ENCODE measurements at places on chromosomes 3 and 15. TPM values are rescaled to one million over a fixed set of nuclear protein-coding genes. Genes with fewer than 3 reads are reported as not detected.

The FAM227B gene
- 4.1 TPM for total RNA-seq

The LAMB2 gene
- total RNA-seq: 349 TPM

- no peaks in the 10 kb centered on the region for H3K36me3 ChIP-seq
- no peak overlapping the region for H3K4me3 ChIP-seq
- peaks cover 5% of the 10 kb centered on the region for H3K4me1 ChIP-seq
- no peaks in the 10 kb centered on the region for H3K27me3 ChIP-seq
These were observed 72.6 kb upstream of the ZBED2 start for GRCh38 chr3:111667621-111668239.

The SCG5 gene
- 17.2 TPM for total RNA-seq

The UBAP1L gene
- total RNA-seq: 7.6 TPM

- no peak for DNase-seq
- H3K4me3 ChIP-seq: no peak overlapping the region
- no peaks in the 10 kb centered on the region for H3K36me3 ChIP-seq
- no peaks in the 10 kb centered on the region for H3K27me3 ChIP-seq
- no peak overlapping the region for H3K27ac ChIP-seq
These were observed 192.4 kb upstream of the PEX5L start for GRCh38 chr3:180229113-180229512.

DNA sequence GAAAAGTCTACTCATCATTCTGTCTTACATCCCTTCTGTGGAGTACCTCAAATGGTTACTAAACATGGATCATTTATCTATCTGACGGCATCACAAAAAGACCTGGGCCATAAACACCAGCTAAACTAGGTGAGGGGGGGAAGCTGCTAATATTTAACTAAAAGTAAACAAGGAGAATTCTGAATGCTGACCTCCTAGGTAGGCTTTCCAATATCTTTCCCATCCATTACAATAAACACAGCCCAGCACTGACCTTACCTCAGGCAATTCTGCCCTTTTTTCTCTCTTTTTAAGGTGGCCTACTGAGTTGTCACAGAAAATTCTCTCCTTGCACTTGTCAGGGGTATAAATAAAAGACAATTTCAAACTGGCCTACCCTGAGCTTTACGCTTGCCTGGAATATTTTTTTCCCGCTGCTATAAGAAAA lies 33.1 kb downstream of the USF3 start:
- H3K27me3 ChIP-seq: no peaks in the 10 kb centered on the region
- no peak overlapping the region for H3K27ac ChIP-seq
- H3K4me1 ChIP-seq: peaks cover 18% of the 10 kb centered on the region
- H3K4me3 ChIP-seq: no peak overlapping the region
- H3K36me3 ChIP-seq: peaks cover 36% of the 10 kb centered on the region

DNA sequence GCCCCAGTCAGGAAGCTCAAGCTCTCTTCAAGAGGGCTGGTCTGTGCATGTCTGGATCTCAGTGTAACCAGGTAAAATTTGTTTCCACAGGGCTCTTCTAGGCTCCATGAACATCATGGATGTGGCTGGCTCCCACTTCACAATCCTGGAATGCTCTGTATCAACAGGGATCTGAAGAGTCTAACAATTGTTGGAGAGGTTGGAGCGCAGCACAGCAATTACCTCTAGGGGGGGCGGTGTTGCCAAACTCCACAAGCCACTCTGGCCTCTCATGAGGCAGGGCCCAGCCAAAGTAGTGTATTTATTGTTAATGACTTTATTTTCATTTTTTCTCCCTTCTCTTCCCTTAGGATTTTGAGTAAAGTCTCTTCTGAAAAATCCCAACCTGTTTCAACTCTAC lies 6.1 kb upstream of the EIF2B5 start:
- H3K4me1 ChIP-seq: no peaks in the 10 kb centered on the region
- peak; percentile 49 for DNase-seq
- H3K4me3 ChIP-seq: no peak overlapping the region
- no peaks in the 10 kb centered on the region for H3K27me3 ChIP-seq
- H3K36me3 ChIP-seq: no peaks in the 10 kb centered on the region

GRCh38 chr15:47820057-47820746 lies 102.9 kb downstream of the SEMA6D start:
- no peaks in the 10 kb centered on the region for H3K27me3 ChIP-seq
- no peak overlapping the region for H3K27ac ChIP-seq
- H3K4me3 ChIP-seq: no peak overlapping the region

GRCh38 chr15:89899951-89900567 lies 6.3 kb upstream of the AP3S2 start:
- H3K4me3 ChIP-seq: no peak overlapping the region
- H3K4me1 ChIP-seq: no peaks in the 10 kb centered on the region
- DNase-seq: no peak
- H3K36me3 ChIP-seq: no peaks in the 10 kb centered on the region
- no peaks in the 10 kb centered on the region for H3K27me3 ChIP-seq

DNA sequence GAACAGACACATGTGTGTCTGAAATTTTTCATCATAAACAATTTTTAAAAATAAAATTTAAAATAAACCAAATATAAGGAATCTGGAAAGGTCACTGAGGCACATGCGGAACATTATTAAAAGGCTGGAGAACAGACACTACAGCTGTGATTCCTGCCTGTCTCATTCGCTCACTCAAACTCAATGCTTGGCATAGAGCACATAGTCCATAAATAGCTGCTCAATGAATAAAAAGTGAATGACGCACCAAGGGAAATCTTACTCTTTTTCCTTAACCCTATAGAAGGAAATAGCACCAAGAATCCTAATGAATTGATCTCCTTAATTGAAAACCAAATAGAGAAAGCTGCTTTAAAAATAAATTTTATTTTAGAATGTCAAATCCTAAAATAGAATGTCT lies 98.4 kb downstream of the FSIP1 start:
- H3K36me3 ChIP-seq: no peaks in the 10 kb centered on the region
- H3K4me1 ChIP-seq: no peaks in the 10 kb centered on the region
- no peak overlapping the region for H3K4me3 ChIP-seq

- H3K36me3 ChIP-seq: no peaks in the 10 kb centered on the region
- no peak overlapping the region for H3K4me3 ChIP-seq
- no peak for DNase-seq
These were observed 183.6 kb downstream of the XXYLT1 start for GRCh38 chr3:195087328-195087727.

The CCR5 gene
- 0.67 TPM for total RNA-seq

The CAMK1 gene
- 14.1 TPM for total RNA-seq

DNA sequence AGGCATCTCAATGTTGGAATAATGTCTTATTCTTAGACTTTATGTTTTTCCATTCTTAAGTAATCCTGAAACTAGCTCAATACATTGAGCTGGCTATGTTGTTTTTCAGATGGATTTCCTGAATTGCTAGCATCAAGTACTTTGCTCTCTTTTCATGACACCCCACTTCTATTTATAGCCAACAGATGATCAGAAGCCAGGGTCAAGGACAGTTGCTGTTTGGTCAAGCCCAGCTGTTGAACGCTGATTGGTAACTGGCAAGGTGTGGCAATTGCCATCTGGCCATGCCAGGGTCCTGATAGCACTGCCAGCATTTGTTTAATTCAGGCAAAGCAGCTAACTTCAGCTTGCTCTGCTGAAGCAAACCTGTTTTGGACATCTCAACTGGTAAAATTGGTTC lies 46.2 kb upstream of the PLCL2 start:
- peak overlapping the region; percentile 61 for H3K27ac ChIP-seq
- no peak overlapping the region for H3K4me3 ChIP-seq
- H3K4me1 ChIP-seq: peaks cover 13% of the 10 kb centered on the region
- peak; percentile 67 for DNase-seq
- no peaks in the 10 kb centered on the region for H3K27me3 ChIP-seq
- H3K36me3 ChIP-seq: no peaks in the 10 kb centered on the region

- no peaks in the 10 kb centered on the region for H3K4me1 ChIP-seq
- no peak for DNase-seq
- no peak overlapping the region for H3K4me3 ChIP-seq
- no peak overlapping the region for H3K27ac ChIP-seq
- H3K27me3 ChIP-seq: no peaks in the 10 kb centered on the region
These were observed 28.1 kb upstream of the INSYN1 start for GRCh38 chr15:73781038-73781925.

The GASK1A gene
- total RNA-seq: 6.3 TPM

DNA sequence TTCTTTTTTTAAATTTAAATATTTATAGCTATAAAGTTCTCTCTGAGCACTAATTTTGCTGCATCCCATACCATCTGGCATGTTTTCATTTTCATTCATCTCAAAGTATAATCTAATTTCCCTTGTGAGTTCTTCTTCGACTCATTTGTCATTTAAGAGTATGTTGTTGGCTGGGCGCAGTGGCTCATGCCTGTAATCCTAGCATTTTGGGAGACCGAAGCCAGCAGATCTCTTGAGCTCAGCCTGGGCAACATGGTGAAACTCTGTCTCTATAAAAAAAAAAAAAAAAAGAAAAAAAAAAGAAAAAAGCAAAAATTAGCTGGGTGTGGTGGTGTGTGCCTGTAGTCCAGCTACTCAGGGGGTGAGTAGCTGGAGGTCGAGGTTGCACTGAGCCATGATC lies 34.8 kb downstream of the MAP1A start:
- no peaks in the 10 kb centered on the region for H3K36me3 ChIP-seq
- H3K4me3 ChIP-seq: no peak overlapping the region
- no peak for DNase-seq
- H3K27ac ChIP-seq: no peak overlapping the region

- H3K4me1 ChIP-seq: no peaks in the 10 kb centered on the region
- H3K36me3 ChIP-seq: no peaks in the 10 kb centered on the region
- no peak overlapping the region for H3K4me3 ChIP-seq
These were observed 37.6 kb downstream of the TRA2B start for GRCh38 chr3:185900228-185900627.

- no peaks in the 10 kb centered on the region for H3K4me1 ChIP-seq
- no peaks in the 10 kb centered on the region for H3K27me3 ChIP-seq
- no peak overlapping the region for H3K4me3 ChIP-seq
- no peak overlapping the region for H3K27ac ChIP-seq
These were observed 78.9 kb downstream of the FAM174B start for GRCh38 chr15:92576597-92577200.

The SENP5 gene
- total RNA-seq: 42.4 TPM

The SH2D7 gene
- 5.0 TPM for total RNA-seq

DNA sequence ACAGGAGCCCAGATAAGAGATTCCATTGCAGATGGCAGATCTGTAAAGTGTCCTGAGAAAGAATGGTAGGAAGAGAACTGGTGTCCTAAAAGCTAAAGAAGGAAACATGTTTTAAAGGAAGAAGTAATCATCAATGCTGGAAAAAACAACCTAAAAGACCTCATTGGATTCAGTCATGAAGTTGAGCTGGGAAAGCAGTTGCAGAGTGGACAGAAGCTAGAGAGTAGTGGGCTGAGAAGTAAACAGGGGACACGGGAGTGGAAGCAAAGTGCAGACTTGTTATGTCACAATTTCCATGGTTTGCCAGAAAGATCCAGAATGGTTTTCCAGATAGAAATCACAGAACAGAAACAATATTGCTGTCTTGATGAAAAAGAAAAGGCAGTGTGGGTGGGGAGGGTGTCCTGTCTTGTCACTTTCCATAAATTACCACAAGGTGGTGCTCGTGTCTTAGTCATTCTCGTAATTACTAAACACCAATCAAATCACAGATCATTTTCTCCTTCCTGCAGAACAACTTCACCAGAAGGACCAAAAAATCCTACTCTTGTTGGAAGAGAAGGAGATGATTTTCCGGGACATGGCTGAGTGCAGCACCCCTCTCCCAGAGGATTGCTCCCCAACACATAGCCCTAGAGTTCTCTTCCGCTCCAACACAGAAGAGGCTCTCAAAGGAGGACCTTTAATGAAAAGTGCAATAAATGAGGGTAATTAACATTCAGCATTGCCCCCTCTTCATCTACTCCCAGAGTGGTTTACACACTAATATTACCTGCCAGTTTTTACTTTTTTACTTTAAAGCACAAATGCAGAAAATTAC lies 64.5 kb downstream of the KLHL25 start:
- no peaks in the 10 kb centered on the region for H3K27me3 ChIP-seq
- no peak overlapping the region for H3K27ac ChIP-seq
- H3K4me1 ChIP-seq: no peaks in the 10 kb centered on the region
- DNase-seq: no peak
- H3K36me3 ChIP-seq: peaks cover 95% of the 10 kb centered on the region

The SYNM gene
- total RNA-seq: 14.7 TPM

DNA sequence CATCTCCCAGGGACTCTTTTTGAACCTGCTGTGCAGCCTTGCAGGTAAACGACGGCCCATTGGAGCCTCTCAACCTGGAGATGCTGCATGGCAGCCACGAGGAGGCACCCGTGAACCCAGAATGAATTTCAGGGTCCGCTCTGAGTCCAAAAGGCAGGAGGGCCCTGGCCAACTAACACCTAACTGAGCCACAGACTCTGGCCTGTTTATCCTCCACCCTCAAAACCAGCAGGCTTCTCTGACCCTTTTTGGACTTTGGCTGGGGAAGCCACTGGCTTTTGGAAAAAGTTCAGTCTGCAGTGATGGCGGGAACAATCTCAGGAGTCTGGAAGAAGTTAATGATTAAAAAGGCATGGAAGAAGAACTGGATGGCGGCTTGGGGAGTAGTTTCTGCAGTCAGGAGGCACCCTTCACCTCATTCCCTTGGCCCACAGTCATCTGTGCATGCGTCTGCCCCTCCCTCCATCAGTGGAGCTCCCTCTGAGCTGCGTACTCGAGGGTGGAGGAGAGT lies 4.1 kb downstream of the PXYLP1 start:
- H3K4me1 ChIP-seq: no peaks in the 10 kb centered on the region
- no peak overlapping the region for H3K27ac ChIP-seq
- no peak overlapping the region for H3K4me3 ChIP-seq
- DNase-seq: no peak
- no peaks in the 10 kb centered on the region for H3K36me3 ChIP-seq

The TMCO5A gene
- not detected for total RNA-seq

- no peak overlapping the region for H3K27ac ChIP-seq
- H3K27me3 ChIP-seq: no peaks in the 10 kb centered on the region
- no peak overlapping the region for H3K4me3 ChIP-seq
- no peak for DNase-seq
- H3K4me1 ChIP-seq: no peaks in the 10 kb centered on the region
These were observed 46.3 kb downstream of the NANOGP8 start for GRCh38 chr15:35038626-35039451.

DNA sequence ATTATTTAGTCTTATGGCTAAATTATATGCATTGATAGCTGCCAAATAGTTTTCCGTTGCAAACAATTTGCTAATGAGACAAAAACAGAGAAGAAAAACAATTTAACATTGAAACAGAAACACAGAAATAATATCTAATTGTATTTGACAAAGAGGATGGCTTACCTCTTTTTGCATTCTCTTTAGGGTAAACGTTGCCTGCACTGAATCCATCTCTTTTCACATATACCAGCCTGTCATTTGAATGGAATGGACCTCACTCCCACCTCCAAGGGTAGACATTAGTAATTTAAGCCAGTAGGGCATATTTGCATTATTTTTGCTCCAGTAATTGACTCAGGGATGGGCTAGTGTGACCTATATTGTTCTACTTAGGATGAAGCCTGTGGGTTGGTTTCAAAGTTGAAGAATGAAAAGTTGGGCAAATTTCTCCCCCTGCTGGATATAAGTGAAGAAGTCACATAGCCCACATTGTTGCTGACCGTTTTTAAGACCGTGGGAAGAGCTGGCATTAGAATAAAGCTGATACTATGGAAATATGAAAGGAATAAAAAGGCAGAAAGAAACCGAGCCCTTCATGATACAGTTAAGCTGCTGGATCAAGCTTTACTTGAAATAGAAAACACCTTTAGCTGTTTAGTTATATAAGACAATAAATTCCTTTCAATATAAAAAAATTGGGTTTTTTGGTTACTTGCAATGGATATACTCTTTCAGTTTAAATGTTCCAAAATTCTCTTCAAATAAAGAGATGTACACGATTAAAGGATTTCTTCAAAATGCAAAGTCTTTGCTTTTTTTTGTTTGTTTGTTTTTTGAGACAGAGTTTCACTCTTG lies 26.9 kb downstream of the PIERCE2 start:
- no peak for DNase-seq
- no peak overlapping the region for H3K27ac ChIP-seq
- H3K4me3 ChIP-seq: no peak overlapping the region
- H3K36me3 ChIP-seq: no peaks in the 10 kb centered on the region
- no peaks in the 10 kb centered on the region for H3K27me3 ChIP-seq

The SLC6A11 gene
- not detected for total RNA-seq

Measured in Peyer's patch (tissue), 4 donors.